ENCODE measurements at places on chromosomes 2 and 18. TPM values are rescaled to one million over a fixed set of nuclear protein-coding genes. Genes with fewer than 3 reads are reported as not detected.

DNA sequence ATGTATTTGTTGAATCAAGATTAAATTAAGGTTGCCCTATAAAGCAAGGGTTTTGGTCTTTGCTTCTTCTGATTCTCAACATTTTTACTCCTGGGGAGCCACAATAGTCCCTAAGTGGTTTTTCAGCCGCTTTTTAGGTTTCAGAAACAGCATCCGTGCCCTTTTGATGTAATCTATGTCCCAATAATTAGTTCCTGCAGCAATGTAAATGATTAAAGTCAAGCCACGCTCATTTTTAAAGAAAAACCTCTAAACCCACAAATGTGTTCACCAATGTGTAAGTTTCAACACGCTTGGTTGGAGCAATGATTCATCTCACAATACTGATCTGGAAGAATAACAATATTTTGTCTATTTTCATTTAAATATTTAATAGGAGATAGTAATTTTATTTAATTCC is 5.6 kb downstream of the ARL4C start:
- H3K36me3 ChIP-seq: no peaks in the 10 kb centered on the region
- H3K27me3 ChIP-seq: no peaks in the 10 kb centered on the region
- DNase-seq: no peak
- H3K4me3 ChIP-seq: no peak overlapping the region
- H3K4me1 ChIP-seq: peaks cover 17% of the 10 kb centered on the region
- no peak overlapping the region for H3K27ac ChIP-seq

GRCh38 chr2:28678944-28679343 is 72.7 kb upstream of the PPP1CB start:
- no peak for DNase-seq
- H3K36me3 ChIP-seq: no peaks in the 10 kb centered on the region
- no peak overlapping the region for H3K27ac ChIP-seq
- H3K4me1 ChIP-seq: peaks cover 12% of the 10 kb centered on the region
- no peaks in the 10 kb centered on the region for H3K27me3 ChIP-seq
- H3K4me3 ChIP-seq: no peak overlapping the region

COPS9 gene
- total RNA-seq: 159 TPM

GRCh38 chr2:199382091-199382490 is 75.6 kb downstream of the SATB2 start:
- no peaks in the 10 kb centered on the region for H3K27me3 ChIP-seq
- no peaks in the 10 kb centered on the region for H3K36me3 ChIP-seq
- no peak overlapping the region for H3K27ac ChIP-seq
- DNase-seq: no peak

TCF23 gene
- total RNA-seq: not detected

DNA sequence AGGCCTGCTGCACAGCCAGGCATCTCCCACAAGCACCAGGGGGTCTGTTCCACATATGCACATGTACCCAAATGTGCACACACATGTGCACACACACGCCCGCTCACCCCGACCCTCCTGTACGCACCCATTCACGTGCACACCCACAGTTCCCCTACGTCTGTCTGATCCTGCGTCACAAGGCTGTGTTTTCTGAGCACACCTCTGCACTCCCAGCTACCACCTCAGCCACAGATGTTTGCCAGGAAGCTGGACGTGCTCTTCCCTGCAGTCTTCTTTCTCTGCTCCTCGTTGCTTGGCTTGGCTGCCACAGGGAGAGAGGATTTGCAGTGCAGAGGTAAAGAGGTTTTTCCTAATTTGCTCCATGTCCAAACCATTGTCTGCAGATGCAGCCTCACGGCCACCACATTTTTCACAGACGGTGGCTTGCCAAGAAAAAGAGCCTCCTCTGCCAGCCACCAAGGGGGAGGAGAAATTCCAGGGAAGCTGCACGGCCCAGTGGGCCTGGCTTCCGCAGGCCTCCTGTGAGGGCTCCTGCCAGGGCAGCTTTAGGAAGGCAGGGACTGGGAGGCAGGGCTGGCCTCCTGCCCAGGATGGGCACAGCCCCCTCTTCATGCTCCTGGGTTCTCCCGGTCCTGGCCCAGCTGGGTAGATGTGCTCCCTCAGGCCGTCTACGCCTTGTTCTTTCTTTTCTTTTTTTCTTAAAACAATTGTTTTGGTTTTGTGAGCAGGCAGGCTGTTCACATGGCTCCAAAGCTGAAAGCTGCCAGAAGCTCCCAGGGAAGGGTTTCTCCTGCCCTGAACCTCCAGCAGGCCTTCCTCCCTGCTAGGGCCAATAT is 29.3 kb upstream of the HS6ST1 start:
- H3K36me3 ChIP-seq: no peaks in the 10 kb centered on the region
- no peaks in the 10 kb centered on the region for H3K4me1 ChIP-seq
- no peaks in the 10 kb centered on the region for H3K27me3 ChIP-seq

DNA sequence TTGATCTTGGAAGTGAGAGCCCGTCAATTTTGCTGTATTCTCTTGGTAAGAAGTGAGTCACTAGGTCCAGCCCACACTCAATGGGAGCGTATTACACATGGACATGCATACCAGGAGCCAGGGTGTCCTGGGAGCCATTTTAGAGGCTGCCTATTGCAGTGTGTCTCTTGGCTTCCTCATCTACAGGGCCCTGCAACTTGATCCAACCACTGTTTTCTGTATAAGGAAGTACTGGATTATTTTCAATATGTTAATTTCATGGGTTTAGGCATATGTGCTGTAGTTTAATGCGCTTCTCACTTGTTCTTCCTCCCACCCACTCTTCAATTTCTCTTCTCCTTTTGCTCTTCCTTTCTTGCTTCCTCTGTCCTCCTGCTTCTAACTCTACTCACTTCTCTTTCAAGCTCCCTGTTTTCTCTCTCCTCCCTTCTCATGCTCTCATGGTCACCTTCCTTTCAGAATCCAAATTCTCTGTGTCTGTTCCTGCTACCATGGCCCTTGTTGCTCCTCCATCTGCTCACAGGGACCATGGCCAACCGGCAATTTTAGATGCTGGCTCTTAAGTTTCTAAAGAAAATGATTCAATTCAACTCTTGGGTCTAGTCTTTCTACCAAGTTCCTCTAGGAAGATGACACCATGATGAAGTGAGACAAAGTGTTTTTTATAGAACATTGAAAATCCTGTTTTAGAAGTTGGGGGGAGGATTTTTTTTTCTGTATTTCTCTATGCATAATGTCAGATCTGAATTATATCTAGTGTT is 152.0 kb upstream of the ZEB2 start:
- no peaks in the 10 kb centered on the region for H3K4me1 ChIP-seq
- no peak for DNase-seq
- H3K27me3 ChIP-seq: no peaks in the 10 kb centered on the region
- H3K36me3 ChIP-seq: no peaks in the 10 kb centered on the region
- H3K4me3 ChIP-seq: no peak overlapping the region

DNA sequence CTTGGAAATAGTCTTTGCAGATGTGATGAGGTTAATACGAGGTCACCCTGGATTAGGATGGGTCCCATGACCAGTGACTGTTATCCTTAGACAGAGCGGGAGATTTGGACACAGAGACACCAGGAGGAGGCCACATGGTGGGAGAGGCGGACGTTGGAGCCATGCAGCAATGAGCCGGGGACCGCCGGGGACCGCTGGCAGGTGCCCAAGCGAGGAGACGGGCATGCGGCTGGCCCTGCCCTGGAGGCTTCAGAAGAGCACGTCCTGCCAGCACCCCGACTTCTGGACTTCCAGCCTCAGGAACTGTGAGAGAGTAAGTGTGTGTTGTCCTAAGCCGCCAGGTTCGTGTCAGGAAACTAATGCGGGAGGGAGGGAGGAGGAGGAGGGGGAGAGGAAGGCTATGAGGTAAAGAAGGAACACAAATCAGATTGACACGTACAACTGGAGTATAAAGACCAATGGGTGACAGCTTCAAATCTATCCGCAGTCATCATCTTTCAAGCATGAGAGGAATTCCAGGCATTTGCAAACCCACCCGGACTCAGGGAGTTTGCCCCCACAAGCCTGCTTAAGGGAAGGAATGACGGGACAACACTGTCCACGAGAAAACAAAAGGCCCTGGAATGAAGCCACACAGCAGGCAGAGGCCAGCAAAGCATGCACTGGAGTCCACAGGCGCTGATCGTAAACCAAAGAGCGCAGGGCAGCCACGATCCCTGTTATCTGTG is 11.6 kb upstream of the BOK start:
- no peaks in the 10 kb centered on the region for H3K36me3 ChIP-seq
- H3K4me1 ChIP-seq: no peaks in the 10 kb centered on the region

DNA sequence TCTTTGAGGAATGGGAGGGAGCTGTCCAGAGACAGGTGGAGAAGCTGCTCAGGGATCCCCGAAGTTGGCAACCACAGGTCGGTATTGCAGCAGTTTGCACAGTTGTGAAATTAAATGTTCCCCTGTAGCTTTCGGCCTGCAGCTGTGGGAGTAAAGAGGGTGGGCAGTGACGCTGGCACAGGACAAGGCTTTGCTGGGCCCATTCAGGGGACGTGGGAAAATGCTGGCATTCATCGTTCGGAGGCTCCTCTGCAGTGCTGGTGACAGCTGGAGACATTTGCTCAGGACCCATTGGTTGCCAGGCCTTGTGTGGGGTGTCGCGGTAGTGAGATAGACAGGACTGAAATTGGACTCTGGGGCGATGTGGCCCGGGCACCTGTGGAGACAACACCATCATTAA is 173.7 kb downstream of the MYCN start:
- peaks cover 7% of the 10 kb centered on the region for H3K4me1 ChIP-seq
- H3K27me3 ChIP-seq: no peaks in the 10 kb centered on the region
- no peak for DNase-seq
- H3K4me3 ChIP-seq: no peak overlapping the region
- H3K27ac ChIP-seq: no peak overlapping the region

DNA sequence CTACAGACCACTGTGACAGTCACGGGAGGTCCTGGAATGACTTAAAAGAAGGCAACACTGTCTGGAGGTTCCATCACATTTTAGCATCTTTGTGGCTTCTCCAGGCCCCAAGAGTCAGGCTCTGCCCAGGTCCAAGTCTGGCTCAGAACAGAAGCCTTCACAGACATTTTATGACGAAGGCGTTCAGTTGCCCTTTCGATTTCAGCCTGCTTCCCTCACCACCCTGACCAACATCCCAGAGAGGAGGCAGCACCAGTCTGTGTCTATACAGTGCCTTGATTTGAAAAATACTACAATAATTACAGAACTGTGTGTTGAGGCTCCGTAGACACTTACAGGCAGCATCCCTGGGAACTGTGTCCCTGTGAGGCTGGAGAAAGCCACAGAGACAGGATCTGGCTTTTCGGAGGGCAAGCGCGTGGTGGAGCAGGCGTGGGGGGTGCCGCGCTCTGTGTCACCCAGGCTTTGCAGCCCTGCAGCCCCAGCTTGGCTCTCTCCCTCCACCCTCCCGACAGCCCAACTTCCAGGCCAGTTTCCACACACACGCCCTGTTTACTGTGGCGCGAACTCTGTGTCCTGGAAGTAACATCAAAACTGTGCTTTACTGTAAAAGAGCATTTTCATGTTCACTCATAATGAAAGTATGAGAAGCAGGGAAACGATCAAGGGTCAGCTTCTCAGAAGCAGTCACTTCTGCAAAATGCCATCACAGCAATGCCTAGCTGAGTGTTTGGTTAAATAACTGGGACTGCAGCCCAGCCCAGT is 153.5 kb upstream of the ALKAL2 start:
- no peak overlapping the region for H3K4me3 ChIP-seq
- H3K27ac ChIP-seq: no peak overlapping the region
- H3K4me1 ChIP-seq: no peaks in the 10 kb centered on the region
- no peaks in the 10 kb centered on the region for H3K27me3 ChIP-seq

- peaks cover 51% of the 10 kb centered on the region for H3K27me3 ChIP-seq
- H3K4me3 ChIP-seq: no peak overlapping the region
- DNase-seq: no peak
- no peak overlapping the region for H3K27ac ChIP-seq
- H3K36me3 ChIP-seq: no peaks in the 10 kb centered on the region
Measured at GRCh38 chr18:9861157-9861556, 24.6 kb upstream of the TXNDC2 start.

GRCh38 chr18:41513438-41513837 is 441.6 kb upstream of the PIK3C3 start:
- no peaks in the 10 kb centered on the region for H3K36me3 ChIP-seq
- H3K4me3 ChIP-seq: no peak overlapping the region
- no peak overlapping the region for H3K27ac ChIP-seq

DNA sequence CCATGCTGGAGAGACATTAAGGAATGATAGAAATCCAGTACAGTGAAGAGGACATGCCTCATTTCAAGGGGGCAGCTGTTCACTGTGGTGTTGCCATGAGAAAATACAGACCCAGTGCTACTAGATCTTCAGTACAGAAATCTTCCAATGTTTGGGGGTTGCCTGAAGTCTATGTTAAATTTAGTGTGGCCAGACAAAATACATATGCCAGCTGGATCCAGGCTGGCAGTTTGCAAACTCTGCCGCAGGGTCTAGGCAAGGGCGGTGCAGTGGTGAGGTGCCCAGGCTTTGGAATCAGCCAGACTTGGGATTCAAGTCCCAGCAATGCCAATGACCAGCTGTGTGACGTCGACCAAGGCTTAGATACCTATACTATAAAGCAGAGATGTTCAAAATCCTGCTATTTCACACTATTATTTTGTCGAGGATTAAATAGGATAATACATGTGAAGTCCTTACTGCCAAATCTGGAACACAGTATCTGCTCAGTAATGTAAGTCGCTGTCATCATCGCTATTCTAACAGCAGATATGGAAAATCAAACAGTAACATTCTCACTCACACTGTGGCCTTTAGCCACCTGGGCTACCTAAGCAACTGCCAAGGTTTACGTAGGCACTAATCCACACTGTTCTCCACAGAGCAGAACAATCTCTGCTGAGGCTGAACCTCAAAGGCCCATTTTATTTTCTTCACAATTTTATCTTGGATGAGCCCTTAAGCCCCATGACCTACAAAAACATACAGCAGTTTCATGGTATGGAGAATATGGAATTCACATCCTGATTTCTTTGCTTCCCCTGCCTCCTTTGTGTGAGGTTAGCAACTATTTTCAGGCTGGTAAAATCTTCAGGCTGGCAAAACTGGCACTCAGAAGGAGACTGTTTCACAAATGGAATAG is 5.9 kb upstream of the TMSB10 start:
- no peak overlapping the region for H3K27ac ChIP-seq
- no peak for DNase-seq
- no peaks in the 10 kb centered on the region for H3K4me1 ChIP-seq

GRCh38 chr2:127121776-127122176 is 14.8 kb upstream of the BIN1 start:
- no peak overlapping the region for H3K27ac ChIP-seq
- no peaks in the 10 kb centered on the region for H3K27me3 ChIP-seq
- no peak overlapping the region for H3K4me3 ChIP-seq
- no peaks in the 10 kb centered on the region for H3K36me3 ChIP-seq

- H3K4me1 ChIP-seq: no peaks in the 10 kb centered on the region
- H3K4me3 ChIP-seq: no peak overlapping the region
- DNase-seq: no peak
- H3K36me3 ChIP-seq: no peaks in the 10 kb centered on the region
Measured at GRCh38 chr2:236070236-236070635, 98.0 kb downstream of the GBX2 start.

CTLA4 gene
- total RNA-seq: not detected

DNA sequence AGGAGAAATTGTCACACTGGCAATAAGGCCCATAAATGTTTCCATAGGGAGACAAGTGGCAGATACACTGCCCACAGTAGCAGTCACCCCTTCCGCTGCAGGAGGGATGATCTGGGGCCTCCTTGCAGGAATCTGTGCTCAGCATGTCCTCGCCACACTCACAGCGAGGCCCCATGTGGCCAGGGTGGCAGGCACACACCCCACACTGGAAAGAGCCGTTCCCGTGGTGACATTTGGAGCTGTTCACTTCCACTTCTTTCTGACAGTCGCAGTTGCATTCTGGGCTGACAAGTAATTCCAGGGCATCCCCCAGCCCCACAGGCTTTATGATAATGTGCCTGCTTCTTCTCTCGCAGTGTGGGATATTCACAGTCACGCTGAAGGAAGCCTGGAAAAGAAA is 62.6 kb downstream of the ITGB6 start:
- no peaks in the 10 kb centered on the region for H3K4me1 ChIP-seq
- H3K4me3 ChIP-seq: no peak overlapping the region
- DNase-seq: no peak
- no peaks in the 10 kb centered on the region for H3K36me3 ChIP-seq
- no peaks in the 10 kb centered on the region for H3K27me3 ChIP-seq
